Regular cardiac myocyte (primary cell): ENCODE measurements at places on chromosomes 7 and 10. TPM values are rescaled to one million over a fixed set of nuclear protein-coding genes. Genes with fewer than 3 reads are reported as not detected.

The GJD4 gene
- total RNA-seq = not detected in 2 replicates

The ELMO1 gene
- 0.28 and 0.38 TPM in 2 replicates for total RNA-seq

The TRPV5 gene
- total RNA-seq = not detected in 2 replicates

The SLC26A3 gene
- not detected in 2 replicates for total RNA-seq

The SPACDR gene
- total RNA-seq = 0.19 and 1.7 TPM in 2 replicates

The CLCN1 gene
- total RNA-seq = not detected in 2 replicates

The DOCK1 gene
- 56.9 and 77.5 TPM in 2 replicates for total RNA-seq

The MUC3A gene
- not detected in 2 replicates for total RNA-seq

The LHFPL3 gene
- not detected in 2 replicates for total RNA-seq

The MYH16 gene
- total RNA-seq = under 0.01 TPM in 1 of 2 replicates, not detected in the other

The NUDT13 gene
- total RNA-seq = 1.2 and 1.4 TPM in 2 replicates

The SPDYE8 gene
- total RNA-seq = not detected in 2 replicates

The PSD gene
- 0.38 and 4.2 TPM in 2 replicates for total RNA-seq

The MLXIPL gene
- total RNA-seq = not detected in 2 replicates

The GRM8 gene
- under 0.01 TPM in 1 of 2 replicates, not detected in the other for total RNA-seq

The GPR85 gene
- 0.56 and 0.58 TPM in 2 replicates for total RNA-seq

The ATOH7 gene
- total RNA-seq = under 0.01 and 0.28 TPM in 2 replicates

The PNLIPRP1 gene
- total RNA-seq = not detected in 2 replicates

The CCL24 gene
- not detected in 2 replicates for total RNA-seq

The TRIM8 gene
- total RNA-seq = 61.4 and 99.5 TPM in 2 replicates

The NEURL1 gene
- under 0.01 TPM in 2 replicates for total RNA-seq

The NODAL gene
- not detected in 2 replicates for total RNA-seq

The LRRD1 gene
- under 0.01 TPM in 2 replicates for total RNA-seq

The RBP3 gene
- not detected in 2 replicates for total RNA-seq

The CALHM1 gene
- total RNA-seq = not detected in 2 replicates

The TMEM270 gene
- not detected in 2 replicates for total RNA-seq

The VAX1 gene
- not detected in 2 replicates for total RNA-seq

The FXYD4 gene
- total RNA-seq = not detected in 2 replicates

The NACAD gene
- total RNA-seq = 0.38 and 0.56 TPM in 2 replicates

The TMEM140 gene
- 5.0 and 18.6 TPM in 2 replicates for total RNA-seq

The FFAR4 gene
- not detected in 2 replicates for total RNA-seq

The UMAD1 gene
- total RNA-seq = 13.4 and 17.8 TPM in 2 replicates

The PEX1 gene
- 16.5 and 25.7 TPM in 2 replicates for total RNA-seq

The CRTAC1 gene
- under 0.01 and 0.28 TPM in 2 replicates for total RNA-seq

The LBX1 gene
- total RNA-seq = not detected in 2 replicates

The HYAL4 gene
- total RNA-seq = not detected in 2 replicates

The TLX1 gene
- total RNA-seq = not detected in 2 replicates
